HCT116 (cell line): ENCODE measurements at places on chromosomes 5 and 9. TPM values are rescaled to one million over a fixed set of nuclear protein-coding genes. Genes with fewer than 3 reads are reported as not detected.

NTNG2 gene
- total RNA-seq: 2.5 TPM

GRIA1 gene
- total RNA-seq: not detected

BRINP1 gene
- total RNA-seq: not detected

IFNA21 gene
- total RNA-seq: not detected

KCNN2 gene
- not detected for total RNA-seq

ERP44 gene
- 9.4 TPM for total RNA-seq

ACOT12 gene
- not detected for total RNA-seq

CCL27 gene
- 1.0 TPM for total RNA-seq

PIK3R1 gene
- total RNA-seq: 7.2 TPM

BOD1 gene
- 60.2 TPM for total RNA-seq

AFAP1L1 gene
- 4.3 TPM for total RNA-seq

FUT7 gene
- not detected for total RNA-seq

ZNF484 gene
- total RNA-seq: 7.2 TPM

KCNIP1 gene
- total RNA-seq: not detected

DOCK2 gene
- total RNA-seq: 0.89 TPM

CDH9 gene
- total RNA-seq: not detected

NR2F1-AS1 gene
- 20.1 TPM for total RNA-seq

CACNA1B gene
- 1.7 TPM for total RNA-seq

CDH18 gene
- total RNA-seq: not detected

CEL gene
- 6.9 TPM for total RNA-seq

RMND5B gene
- total RNA-seq: 24.1 TPM

LCN12 gene
- 4.2 TPM for total RNA-seq

DNAH5 gene
- total RNA-seq: 0.37 TPM

TARS1 gene
- 291 TPM for total RNA-seq

CDK9 gene
- total RNA-seq: 102 TPM

SLC45A2 gene
- not detected for total RNA-seq

DND1 gene
- total RNA-seq: 2.3 TPM

CER1 gene
- total RNA-seq: not detected

SAXO1 gene
- total RNA-seq: not detected

IFNE gene
- total RNA-seq: 0.96 TPM

NKD2 gene
- 20.4 TPM for total RNA-seq

TLX3 gene
- total RNA-seq: 4.6 TPM

PCDHGA1 gene
- 0.05 TPM for total RNA-seq

PDLIM4 gene
- total RNA-seq: not detected

DBH gene
- total RNA-seq: not detected

SH3TC2 gene
- 12.8 TPM for total RNA-seq

IQGAP2 gene
- 2.0 TPM for total RNA-seq

MARCOL gene
- total RNA-seq: not detected

OMD gene
- total RNA-seq: not detected

SLC34A3 gene
- total RNA-seq: 0.15 TPM

PCDHAC2 gene
- 3.2 TPM for total RNA-seq

NFIL3 gene
- total RNA-seq: 38.0 TPM

STOML2 gene
- 245 TPM for total RNA-seq

SLC6A19 gene
- total RNA-seq: not detected

CLK4 gene
- total RNA-seq: 9.8 TPM

HACD4 gene
- total RNA-seq: not detected

PCDH1 gene
- total RNA-seq: 24.2 TPM

LRRTM2 gene
- total RNA-seq: not detected

MAMDC2 gene
- total RNA-seq: 1.2 TPM

EIF4EBP3 gene
- 6.0 TPM for total RNA-seq
